Hypothalamus (tissue), 51 donors: ENCODE measurements at places on chromosomes 5 and 9.

DNA sequence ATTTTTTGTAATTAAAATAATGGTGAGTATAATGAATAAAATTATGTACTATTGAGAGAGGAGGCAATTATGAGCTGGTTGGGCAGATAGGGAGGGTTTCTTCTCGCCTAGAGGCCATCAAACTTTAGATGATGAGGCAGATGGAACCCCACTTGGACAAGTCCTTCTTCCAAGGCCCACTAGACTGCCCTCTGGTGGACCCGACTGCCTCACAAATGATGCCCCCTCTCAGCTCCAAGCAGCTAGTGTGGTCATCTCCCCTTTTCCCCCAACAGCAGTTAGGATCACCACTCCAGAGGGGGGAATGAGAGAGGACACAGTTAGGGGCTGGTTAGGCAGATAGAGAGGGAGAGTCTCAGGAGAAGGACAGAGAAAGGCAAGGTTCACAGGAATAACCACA lies 348.0 kb upstream of the CDH18 start:
- no peak for DNase-seq

- DNase-seq = no peak
These were observed 845.2 kb upstream of the CDH10 start for GRCh38 chr5:25489834-25490538.

DNA sequence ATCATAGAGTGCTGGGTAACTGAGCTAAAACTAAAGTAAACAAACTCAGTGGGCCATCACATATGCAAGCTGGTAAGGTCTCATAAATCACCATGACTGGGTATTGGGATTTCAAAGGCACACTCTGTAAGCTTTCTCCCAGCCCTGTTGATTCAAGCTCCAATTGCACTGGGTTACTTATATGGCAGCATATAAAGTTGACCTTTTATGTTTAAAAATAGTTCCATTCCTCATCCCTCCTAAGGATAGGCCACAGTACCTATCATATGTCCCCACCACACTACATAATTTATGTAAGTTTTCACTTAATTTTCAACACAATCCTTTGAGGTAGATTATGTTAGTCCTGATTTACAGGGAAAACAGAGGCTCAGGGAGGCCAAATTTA lies 438.4 kb downstream of the RAB3C start:
- DNase-seq = no peak

DNA sequence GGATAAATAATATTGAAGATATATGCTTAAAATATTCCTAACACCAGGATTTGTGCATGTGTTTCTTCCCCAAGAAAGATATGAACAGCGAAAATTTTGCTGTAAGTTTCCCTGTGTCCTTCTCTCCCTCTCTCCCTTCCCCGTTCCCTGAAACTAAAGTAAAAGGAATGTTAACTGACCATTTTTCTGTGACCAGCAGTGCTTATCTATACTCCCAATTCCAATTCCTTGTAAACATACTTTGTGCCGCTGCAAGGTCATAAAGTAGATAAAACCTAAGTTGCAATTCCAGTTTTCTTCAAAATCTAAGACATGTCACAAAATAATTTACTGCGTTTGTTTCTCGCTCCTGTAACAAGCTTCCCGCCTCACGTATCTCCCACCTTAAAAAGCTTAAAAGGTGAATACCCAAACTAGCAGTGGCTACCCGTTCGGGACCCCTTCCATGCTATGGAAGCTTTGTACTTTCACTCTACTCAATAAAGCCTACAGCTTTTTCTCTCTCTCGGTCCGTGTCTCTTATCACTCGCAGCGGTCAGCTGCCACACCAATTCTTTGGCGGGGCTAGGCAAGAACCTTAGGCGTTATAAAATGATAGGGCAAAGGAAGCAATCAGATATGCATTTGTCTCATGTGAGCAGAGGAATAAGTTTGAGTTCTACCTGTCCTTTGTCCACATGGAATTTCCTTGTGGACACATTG lies 1798.0 kb downstream of the EFNA5 start:
- DNase-seq = no peak

DNA sequence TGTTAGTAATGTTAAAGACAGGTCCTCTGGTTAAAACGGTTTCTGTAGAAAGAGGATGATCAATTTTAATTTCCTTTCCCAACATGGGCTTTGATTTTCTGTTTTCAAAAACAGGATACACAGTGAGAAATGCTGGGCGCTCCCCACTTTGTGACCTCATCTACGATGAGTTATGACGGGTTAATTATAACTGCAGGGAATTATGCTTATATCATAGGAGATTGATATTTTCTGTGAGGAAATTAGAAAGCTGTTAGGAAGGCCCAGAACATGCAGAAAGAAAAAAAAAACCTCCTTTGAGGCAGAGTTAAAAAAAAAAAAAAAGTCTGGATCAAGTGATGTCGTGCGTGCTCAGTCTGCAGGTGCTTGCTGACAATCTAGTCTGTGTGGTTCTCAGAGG lies 176.8 kb upstream of the OTULINL start:
- DNase-seq = no peak

DNA sequence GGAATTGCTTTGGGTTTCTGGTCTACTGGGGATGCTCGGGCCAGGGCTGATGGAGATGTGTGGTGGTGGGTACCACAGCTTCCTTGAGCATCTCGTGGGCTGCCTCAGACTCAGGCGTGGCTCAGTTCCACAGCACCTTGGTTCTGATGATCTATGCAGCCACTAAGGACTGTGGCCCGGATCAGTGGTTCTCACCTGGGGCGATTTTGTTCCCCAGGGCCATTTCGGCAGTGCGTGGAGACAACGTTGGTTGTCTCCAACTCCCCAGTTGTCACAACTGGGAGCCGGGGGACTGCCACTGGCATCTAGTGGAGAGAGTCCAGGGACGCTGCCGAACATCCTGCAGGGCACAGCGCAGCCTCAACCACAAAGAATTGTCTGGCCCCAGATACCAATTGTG lies 47.7 kb downstream of the FGF18 start:
- no peak for DNase-seq

GRCh38 chr5:168047669-168048111 lies 243.8 kb upstream of the WWC1 start:
- no peak for DNase-seq

DNA sequence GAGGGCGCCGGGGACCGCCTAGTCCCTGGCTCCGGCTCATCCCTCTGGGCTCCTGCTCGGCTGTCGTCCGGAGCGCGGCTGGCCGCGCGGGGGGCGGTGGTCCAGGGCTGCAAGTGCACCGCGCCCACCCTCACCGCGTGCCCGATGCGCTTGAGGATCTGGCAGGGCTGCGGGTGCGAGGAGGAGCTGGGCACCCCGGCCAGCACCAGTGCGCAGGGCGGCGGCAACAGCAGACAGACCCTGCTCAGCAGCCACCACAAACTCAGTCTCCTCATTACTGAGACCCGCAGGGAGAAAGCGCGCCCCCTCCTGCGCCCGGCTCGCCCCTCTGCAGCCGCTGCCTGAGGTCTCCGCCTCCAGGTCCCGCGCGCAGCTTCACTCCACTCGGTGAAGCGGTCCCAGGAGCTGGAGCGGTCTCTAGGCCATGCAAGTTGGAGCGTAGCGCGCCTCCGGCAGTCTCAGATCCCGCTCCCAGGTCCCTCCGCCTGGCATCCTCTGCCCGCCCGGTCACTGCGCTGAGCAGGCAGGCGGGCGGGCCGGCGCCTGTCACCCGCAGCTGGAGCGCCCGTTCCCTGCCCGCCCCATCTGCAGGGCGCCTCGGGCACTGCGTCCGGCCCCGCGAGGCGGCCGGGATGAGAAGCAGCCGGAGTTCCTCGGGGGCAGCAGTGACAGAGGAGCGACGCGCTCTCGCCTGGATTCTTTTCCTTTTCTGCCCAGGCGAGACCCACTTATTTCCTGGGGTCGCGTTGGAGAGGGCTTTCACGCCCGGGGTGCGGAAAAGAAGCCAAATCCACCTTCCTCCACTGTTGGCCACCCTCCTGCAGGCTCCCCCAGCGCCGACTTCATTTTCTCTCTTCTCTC lies 512 bp downstream of the GRIN3A start:
- no peak for DNase-seq

DNA sequence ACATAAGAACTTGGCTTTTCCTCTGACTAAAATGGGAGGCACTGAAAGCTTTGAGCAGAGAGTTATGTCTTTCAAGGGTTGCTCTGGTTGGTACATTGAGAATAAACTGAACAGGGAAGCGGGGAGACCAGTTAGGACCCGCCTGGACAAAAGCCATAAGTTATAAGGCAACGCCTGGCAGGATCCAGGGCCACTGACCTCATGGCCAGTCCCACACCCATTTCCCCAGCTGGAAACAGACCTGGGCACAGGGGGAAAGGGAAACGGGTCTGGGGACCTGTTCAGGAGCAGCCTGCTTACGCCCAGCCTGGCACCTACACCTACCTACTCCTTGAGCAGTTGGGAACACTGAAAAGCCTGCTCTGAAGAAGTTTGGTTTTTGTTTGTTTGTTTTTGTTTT lies 1.3 kb downstream of the SPINK4 start:
- DNase-seq = no peak

DNA sequence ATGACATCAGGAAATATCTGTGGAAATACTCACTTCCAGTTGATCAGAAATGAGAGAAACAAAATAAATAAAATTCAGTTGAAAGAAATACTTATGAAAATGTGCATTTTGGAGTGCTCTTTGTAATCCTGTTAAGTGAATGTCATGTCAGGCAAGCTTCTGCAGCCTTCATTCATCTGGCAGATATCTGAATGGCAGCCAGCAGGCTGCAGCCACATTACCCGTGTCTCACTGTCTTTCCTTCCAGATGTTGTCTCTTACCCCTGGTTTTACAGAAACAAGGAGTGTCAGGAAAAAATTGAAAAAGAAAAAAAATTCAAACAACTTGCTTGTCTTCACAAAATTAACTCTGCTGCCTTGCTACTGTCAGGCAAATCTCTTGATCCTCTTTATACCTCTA lies 445.0 kb upstream of the RIOK2 start:
- no peak for DNase-seq

DNA sequence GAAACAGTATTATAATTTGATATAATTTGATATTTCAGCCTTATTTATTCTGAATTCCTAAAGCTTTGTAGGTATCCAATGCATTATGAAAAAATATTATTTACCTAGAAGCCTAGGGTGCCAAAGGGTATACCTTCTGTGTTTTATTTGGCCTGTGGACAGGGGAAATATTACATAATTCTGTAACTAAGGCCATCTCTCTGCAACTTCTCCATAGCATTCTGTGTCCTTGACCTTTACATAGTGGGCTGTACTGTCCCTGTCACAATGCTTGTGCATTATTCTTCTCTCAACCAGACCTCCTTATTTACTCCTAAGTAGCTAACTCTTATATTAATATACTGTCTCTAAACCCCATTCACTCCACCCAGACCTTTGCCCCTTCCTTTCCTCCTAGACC lies 57.0 kb upstream of the RANBP6 start:
- no peak for DNase-seq

- no peak for DNase-seq
These were observed 448.6 kb downstream of the ZNF608 start for GRCh38 chr5:124297826-124298225.

GRCh38 chr5:6829150-6829784 lies 116.0 kb downstream of the TENT4A start:
- DNase-seq = no peak

DNA sequence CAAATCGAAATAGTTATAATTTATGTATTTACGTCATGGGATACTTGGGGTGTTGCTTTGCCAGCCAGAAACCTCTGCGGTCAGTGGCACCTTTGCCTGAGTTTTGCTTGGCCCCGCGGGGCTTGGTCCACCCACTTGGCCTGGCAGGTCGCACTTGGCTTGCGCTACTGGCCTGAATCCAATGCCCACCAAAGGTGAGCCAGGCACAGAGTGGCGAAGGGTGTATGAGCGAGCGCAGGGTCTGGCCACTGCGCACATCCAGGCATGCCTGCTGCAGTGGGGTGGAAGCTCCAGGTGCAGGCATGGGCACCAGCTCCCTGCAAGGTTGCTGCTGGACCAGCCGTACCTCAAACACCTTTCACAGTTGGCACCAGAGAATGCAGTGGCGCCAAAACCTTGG lies 714.6 kb downstream of the CDH9 start:
- DNase-seq = no peak

DNA sequence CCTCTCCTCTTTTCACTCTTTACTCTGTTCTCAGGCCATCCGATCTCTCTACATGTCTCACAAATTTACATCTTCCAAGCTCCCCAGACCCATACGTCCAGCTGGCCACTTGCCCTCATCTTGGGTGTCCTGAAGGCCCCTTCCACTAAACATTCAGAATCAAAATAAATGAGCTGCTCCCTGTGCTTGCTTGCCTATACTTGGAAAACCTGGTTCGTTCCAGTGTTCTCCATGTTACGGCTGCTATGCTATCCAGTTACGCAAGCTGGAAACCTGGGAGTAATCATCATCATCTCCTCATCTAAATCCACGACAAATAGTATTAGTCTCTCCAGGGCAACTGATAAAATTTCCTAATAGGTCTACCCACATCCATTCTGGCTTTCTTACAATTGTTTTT lies 165.0 kb upstream of the FBXL17 start:
- DNase-seq = no peak

DNA sequence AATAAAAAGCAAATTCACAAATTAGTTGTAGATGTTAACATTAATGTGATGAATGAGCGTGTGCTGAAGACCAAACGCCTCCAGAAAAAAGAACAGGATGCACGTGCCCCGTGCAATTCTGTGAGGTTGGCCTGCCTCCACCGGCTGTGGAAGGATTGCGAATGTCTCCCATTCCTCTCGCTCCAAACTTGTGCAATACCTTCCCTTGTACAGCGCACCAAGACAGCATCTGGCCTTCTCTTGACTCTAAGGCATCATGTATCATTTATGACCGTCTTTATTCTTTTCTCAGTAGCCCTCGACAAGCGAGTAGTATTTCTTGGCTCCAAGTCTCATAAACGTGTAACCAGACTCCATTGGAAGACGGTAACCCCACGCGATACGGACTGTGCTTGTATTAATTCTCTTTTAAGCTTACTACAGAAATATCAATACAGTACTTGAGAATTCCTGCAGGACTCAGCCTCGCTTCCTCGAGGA lies 1.5 kb upstream of the TESK1 start:
- DNase-seq = no peak

DNA sequence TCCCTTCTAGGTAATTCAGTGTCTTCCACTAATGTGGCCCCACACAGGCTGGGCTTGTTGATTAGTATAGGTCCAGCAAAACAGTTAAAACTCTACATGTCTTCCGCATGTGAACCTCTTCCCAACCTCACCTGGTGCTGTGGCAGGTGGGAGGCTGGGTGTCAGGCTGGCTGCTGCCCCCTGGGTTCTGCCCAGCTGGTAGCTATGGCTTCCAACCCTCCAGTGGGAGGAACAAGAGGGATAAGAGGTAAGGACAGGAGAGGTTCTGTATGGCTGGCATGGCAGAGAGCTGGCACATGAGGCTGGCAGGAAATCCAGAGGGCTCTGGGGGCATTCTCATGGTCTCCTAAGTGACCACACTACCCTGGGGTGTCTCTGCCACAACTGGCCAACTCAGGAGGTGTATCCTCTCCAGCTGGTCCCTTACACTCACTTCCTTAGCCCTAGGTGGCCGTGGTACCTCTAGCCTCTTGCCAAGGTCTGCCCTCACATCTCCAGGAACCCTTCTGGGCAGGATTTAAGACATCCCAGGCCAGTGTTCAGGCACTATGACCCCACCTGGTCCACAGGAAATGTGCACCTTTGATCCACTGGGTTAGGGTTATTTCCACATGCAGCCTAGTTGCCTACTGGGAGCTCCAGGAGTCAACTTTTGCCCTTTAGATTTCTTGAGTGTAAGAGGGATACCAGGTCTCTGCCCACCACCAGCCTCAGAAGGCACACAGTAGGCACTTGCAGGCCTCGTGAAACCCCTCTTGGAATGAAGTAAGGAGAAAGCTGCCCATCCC lies 41.7 kb downstream of the AHRR start:
- no peak for DNase-seq
